ENCODE measurements at places on chromosomes 6 and 20.

DNA sequence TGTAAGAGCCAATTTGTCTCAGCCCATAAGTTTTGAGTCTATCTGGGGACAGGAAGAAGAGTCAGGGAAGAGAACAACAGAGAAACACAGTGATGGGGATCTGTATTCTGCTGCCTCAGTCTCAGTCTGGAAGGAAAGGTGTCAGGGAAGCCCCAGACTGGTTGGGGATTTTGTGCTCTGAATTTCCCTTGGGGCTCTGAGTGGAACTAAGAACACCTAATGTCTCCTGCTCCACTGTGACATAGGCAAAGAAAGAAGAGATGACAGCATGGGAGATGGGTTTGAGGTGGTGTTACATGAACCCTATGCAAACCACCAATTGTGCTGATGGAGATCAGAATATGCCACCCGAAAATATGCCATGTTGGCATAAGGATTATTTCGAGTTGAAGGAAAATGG is 139.5 kb upstream of the MYLIP start:
- no peak for DNase-seq

- DNase-seq = peak; percentile 83
Observed at GRCh38 chr6:33768644-33769120, 20.2 kb downstream of the LEMD2 start.

DNA sequence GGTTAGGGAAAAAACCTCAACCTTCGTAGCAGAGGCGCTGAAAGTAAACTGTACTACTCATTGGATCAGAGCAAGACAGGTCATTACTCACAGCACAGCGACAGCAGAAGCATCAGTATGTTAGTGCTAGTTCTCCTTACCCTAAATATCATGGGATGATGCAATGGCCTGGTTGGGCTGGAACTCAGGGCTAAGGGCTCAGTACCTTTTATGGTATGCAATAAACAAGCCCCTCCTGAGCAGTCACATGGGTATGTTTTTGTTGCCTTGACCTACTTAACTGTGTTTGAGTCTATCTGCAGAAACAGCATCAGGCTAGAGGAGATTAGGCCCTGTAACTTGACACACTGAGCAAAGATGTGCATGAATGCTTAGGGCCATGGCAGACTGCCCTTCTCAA is 369.4 kb upstream of the IMPG1 start:
- no peak for DNase-seq

DNA sequence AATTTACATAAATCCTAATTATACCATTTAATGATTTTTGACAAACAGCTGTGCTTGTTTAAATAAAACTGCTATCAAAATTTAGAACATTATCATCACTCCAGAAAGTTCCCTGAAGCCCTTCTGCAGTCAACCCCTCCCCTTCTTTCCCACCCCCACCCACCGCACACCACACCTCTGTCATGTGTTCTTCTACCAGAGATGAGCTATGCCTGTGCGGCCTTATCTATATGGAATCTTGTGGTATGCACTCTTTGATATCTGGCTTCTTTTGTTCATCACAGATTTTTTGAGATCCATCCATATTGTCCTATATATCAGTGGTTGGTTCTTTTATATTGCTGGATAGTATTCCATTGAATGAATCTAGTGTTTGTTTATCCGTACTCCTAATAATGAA is 7.2 kb downstream of the MYLIP start:
- no peak for DNase-seq

GRCh38 chr6:155181498-155181897 is 82.3 kb upstream of the CLDN20 start:
- DNase-seq = no peak

GRCh38 chr6:74742793-74743508 is 462.9 kb downstream of the COL12A1 start:
- no peak for DNase-seq

GRCh38 chr20:2984956-2985661 is 58.3 kb upstream of the GNRH2 start:
- no peak for DNase-seq

- peak; percentile 82 for DNase-seq
Observed at GRCh38 chr6:36118550-36119107, 11.7 kb upstream of the MAPK13 start.

DNA sequence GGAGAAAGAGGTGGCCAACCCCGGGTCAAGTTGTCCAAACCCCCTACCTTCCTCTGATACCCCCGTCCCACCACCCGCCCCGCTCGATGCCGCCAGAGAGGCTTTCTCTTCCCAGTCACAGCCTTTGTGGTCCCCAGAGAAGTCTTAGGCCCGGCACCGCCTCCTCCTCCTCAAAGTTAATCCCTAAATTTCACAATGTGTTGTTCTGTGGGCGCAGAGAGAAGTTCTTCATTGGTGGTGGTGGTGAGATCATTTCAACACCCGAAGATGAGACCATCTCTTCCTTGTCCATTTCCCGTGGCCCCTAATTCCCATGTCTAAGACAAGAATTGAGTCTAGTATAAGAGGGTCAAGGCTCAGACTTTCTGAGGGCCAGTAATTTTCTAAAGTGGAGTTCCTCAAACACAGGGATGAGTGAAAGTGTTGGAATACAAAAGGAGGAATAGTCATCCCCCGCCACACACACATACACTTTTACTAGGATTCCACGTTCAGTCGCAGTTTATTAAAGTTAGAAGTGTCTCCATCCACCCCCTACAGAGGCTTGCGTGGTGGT is 10.4 kb downstream of the TRIM31 start:
- no peak for DNase-seq

DNA sequence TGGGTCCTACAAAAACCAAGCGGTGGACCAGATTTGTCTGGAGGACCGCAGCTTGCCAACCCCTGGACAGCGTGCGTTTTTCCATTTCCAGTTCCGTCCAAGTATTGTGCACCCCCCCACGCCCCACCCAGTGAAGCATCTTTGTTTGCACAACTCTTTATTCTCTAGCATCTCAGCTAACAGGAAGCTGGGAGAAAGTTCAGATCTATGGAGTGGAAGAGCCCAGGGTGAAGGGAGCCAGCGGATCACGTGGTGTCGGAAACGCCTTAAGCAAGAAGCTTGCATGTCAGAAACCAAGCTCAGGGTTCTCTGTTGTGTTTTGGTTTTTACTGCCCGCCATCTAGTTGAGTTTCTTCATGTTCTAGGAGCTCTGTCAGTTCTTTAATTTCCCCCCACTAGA is 29.9 kb downstream of the ARID1B start:
- no peak for DNase-seq

- peak; percentile 37 for DNase-seq
Observed at GRCh38 chr6:88165844-88166492, at the start of gene CNR1. CNR1 (minus strand) TSS chr6:88166347; CDS start chr6:88145274, 21,073 bp downstream.

DNA sequence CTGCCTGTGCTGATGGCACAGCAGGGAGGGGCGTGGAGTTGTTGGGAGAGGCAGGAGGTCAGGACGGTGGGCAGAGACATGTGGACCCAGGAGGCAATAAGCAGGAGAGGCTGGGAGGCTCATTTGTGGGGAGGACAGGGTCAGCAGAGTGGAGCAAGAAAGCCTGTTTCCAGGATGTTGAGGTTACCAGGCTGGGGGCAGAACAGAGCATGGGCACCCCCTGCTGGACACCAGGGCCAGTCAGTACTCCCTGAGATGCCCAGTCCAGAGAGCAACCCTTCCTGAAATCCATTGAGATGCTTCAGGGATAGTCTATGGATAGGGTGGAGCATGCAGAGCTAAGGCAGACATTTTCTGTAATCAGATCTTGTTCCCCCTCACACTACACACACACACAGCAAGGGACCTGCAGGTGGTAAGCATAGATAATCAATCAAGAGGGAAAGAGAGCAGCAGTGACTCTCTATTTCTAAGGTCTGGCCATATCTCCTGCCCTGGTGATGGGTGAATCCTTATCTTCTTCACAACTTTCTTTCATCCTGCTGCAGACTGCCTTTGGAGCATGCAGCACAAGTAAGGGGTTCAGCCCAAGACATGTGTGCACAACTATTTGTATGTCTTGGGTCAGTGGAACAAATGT is 41.7 kb downstream of the MOCS1 start:
- peak; percentile 60 for DNase-seq

GRCh38 chr6:75266716-75267291 is 17.8 kb downstream of the TMEM30A start:
- DNase-seq = no peak

GRCh38 chr6:107399935-107400334 is 59.4 kb downstream of the PDSS2 start:
- no peak for DNase-seq

DNA sequence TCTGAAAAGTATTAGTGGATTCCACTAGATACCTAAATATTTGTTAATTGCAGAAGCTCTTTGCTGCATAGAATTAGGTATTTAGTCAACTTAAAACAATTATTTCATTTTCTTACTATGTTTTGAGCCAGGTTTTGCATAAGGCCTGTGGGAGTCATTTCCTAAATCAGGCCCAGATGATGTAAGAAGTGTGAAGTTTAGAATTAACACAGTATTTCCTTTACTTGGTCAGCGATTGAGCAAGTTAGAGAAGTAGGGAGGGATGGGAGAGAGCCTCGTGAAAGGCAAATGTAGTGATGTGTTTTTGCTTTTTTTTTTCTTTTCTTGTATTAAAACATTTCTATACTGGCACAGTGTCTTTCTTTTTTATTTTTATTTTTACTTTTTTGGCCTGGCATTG is 711.1 kb downstream of the HDGFL1 start:
- DNase-seq = no peak

GRCh38 chr20:51284176-51284575 is 258.3 kb downstream of the NFATC2 start:
- no peak for DNase-seq

- DNase-seq = no peak
Observed at GRCh38 chr6:53938810-53939209, 144.0 kb downstream of the LRRC1 start.

DNA sequence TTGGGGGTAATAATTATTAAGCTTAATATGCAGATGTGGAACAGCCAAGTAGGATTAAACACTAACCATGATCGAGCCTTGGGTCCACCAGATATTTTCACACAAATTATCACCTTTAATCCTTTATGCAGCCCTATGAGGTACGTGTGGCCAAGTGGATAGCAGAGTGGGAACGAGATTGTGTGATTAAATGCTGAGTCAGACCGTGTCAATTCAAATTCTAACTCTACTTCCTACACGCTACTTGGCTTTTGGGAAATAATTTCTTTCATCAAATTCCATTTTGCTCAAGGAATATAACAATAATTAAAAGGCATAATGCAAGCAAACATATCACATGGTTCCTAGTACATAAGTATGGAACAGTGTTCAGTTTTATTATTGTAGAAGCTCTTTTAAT is 329.2 kb downstream of the CBLN4 start:
- DNase-seq = no peak

- no peak for DNase-seq
Observed at GRCh38 chr6:35034411-35035191, 106.5 kb downstream of the TCP11 start.

Data from liver (tissue), 10 donors.